ENCODE measurements at places on chromosomes 16 and 17. TPM values are rescaled to one million over a fixed set of nuclear protein-coding genes. Genes with fewer than 3 reads are reported as not detected.

KRT20 gene
- total RNA-seq: not detected

NOB1 gene
- 95.2 TPM for total RNA-seq

NETO2 gene
- total RNA-seq: 9.2 TPM

ZNF385C gene
- not detected for total RNA-seq

FBXL16 gene
- 7.7 TPM for total RNA-seq

RPL19 gene
- 2,689 TPM for total RNA-seq

IRX6 gene
- total RNA-seq: not detected

CASKIN1 gene
- total RNA-seq: 0.36 TPM

- peaks cover 26% of the 10 kb centered on the region for H3K36me3 ChIP-seq
- no peaks in the 10 kb centered on the region for H3K27me3 ChIP-seq
- H3K27ac ChIP-seq: no peak overlapping the region
- no peak overlapping the region for H3K4me3 ChIP-seq
- H3K4me1 ChIP-seq: peaks cover 6% of the 10 kb centered on the region
Observed at GRCh38 chr16:31082368-31083045, 6.2 kb downstream of the PRSS53 start.

DNA sequence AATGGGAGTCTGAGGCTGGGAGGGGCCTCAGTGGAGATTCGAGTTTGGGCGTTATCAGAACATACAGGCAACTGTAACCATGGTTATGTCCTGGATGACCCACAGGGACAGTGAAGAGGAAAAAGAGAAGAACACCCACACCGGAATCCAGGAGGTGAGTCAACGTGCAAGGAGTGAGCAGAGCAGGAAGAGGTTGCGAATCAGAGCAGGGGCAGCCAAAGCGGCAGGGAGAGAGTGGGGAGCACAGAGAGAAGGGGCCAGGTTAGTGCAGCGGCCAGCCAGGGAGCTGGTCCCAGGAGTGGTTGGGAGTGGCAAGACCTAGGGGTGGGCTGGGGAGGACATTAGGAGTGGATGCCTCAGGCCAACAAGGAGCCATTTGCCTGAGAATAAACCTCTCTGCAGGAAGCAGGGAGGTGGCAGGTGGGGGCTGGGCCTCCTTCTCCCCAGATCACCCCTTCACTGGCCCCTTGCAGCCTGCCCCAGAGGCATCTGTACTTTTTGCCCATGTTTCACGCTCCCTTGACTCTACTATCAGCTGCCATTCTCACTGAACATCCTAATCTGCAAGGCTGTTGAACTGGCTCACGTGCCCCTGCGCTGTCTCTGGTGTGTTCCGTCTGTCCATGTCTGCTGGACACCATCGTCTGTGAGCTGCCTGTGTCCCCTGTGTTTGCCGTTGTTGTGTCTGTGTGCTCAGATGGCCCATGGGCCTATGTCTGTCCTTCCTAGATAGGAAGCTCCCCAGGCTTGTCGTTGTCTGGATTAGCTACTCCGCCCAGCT, 5.1 kb downstream of the KRT13 start:
- H3K27me3 ChIP-seq: no peaks in the 10 kb centered on the region
- H3K4me1 ChIP-seq: peaks cover 12% of the 10 kb centered on the region
- no peak overlapping the region for H3K4me3 ChIP-seq
- H3K36me3 ChIP-seq: no peaks in the 10 kb centered on the region

DNA sequence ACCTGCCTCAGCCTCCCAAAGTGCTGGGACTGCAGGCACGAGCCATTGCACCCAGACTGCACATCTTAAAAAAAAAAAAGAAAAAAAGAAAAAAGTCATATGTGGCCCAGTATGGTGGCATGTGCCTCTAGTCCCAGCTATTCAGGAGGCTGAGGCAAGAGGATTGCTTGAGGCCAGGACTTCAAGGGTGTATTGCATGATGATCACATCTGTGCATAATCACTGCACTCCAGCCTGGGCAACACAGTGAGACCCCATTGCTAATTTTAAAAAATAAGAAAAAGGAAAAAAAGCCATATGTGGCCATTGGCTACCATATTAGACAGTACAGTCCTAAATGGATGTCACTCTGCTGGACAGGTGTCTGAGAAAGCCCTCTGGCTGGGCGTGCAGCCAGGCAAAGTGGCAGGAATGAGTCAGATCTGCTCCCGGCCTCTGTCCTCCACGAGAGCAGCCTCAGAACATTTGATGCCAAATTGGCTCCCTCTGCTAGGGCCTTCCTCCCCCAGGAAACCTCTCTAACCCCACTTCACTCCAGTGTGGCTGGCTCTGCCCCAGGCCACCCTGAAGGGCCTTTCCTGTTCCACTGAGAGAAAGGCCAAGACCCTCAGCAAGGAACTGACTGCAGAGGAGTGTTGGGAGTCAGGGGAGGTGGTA, 14.7 kb downstream of the CA7 start:
- no peak overlapping the region for H3K27ac ChIP-seq

DNA sequence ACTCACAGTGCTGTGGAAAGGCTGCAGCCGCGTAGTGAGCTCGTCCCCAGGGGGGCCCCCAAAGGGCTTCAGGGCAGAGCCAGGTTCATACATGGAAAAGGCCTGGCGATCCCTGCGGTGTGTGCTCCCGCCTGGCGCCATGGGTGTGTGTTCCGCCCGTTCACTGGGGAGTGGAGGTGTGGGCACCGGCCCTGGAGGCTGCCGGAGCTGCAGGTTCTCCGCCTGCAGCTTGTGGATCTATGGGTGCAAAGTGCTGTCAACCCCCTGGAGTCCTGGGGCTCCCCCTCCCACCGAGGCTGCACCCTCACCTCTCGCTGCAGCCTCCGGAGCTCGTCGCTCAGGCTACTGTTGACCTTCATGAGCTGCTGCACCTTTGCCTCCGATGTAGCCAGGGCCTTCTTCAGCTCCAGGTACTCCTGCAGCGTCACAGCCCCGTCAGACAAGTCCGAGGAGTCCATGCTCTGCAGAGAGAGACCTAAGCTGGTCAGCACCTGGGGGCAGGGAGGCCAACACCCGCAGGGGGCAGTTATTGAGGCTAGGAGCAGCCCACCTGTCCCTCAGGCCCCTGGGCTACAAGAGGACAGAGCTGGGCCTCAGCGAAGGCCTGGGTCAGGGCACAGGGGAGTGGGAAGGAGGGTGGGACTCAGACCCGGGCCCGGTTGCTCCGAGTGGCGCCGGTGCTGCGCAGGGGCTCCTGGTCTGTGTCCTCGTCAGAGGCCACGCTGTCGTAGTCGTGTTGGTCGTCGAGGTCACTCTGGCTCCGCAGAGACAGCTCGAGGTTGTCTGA, 7.9 kb downstream of the TP53I13 start:
- no peak overlapping the region for H3K27ac ChIP-seq
- H3K4me3 ChIP-seq: no peak overlapping the region
- H3K27me3 ChIP-seq: no peaks in the 10 kb centered on the region
- H3K4me1 ChIP-seq: peaks cover 11% of the 10 kb centered on the region

DNA sequence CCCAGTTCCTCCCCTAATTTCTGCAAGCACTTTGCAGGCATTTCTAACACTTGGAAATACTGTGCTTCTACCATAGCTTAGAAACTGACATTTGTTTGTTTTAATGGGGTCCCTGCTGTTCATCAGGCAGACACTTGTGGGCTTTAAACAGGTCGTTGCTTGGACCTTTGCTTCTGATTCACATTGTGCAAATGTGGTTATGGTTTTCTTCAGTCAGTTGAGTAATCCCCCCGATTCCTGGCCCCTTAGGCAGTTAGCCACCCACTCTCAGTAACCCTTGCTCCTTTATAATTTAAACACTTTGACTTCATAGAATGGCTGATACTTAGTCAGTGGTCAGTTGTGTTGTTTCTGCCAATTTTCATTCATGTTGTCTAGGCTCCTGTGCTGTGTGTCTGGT, 39.4 kb downstream of the SLC47A1 start:
- no peak overlapping the region for H3K4me3 ChIP-seq
- no peak for DNase-seq
- H3K36me3 ChIP-seq: no peaks in the 10 kb centered on the region
- no peaks in the 10 kb centered on the region for H3K4me1 ChIP-seq
- H3K27me3 ChIP-seq: peaks cover 8% of the 10 kb centered on the region

GRCh38 chr17:17206124-17206912, at the start of gene PLD6:
Gene PLD6, minus strand, starts transcription at chr17:17206333. Its CDS starts 47 bp downstream, at chr17:17206286.
- no peaks in the 10 kb centered on the region for H3K27me3 ChIP-seq
- peak within 1 kb of the TSS; percentile 90 for H3K4me3 ChIP-seq
- H3K27ac ChIP-seq: peak within 1 kb of the TSS; percentile 91

DNA sequence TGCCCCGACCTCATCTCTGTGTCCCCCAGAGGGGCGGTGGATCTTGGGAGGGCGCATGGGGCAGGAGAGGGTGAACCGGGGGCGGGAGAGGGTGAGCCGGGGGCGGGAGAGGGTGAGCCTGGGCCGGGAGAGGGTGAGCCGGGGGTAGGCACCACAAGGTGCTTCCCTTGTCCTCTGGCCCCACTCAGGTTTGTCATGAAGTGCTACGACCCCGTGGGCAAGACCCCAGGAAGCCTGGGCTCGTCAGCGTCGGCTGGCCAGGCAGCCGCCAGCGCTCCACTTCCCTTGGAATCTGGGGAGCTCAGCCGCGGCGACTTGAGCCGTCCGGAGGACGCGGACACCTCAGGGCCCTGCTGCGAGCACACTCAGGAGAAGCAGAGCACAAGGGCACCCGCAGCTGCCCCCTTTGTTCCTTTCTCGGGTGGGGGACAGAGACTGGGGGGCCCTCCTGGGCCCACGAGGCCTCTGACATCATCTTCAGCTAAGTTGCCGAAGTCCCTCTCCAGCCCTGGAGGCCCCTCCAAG, 18.9 kb downstream of the ASPSCR1 start:
- DNase-seq: no peak
- no peaks in the 10 kb centered on the region for H3K27me3 ChIP-seq
- no peak overlapping the region for H3K27ac ChIP-seq
- no peak overlapping the region for H3K4me3 ChIP-seq

DNA sequence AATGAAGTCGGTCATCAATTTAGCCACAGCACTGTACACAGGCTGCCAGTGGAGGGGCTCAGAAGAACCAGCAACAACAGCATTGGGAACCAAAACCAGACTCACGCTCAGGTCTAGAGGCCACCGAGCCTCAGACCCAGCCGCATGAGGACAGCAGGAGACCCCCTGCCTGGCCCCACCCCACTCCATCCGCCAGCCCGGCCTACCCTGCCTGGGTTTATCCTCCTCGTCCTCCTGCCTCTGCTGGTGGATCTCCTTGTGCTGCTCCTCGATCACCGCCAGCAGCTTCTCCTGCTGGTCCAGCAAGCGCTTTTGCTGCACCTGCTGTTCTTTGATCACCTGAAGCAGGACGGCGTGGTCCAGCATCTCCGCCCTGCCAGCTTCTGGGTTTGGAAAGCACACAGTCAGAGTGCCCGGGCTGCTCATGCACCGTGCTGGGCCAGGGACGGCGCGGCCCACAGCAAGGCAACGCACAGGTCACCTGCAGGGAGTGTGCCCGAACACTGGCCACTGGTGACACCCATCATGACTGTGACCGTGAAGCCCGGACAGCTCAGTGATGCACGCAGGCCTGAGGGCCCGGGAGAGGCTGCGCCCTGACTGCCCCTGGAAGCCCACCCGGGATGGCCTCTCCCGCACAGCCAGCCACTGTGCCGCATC, 7.7 kb downstream of the NDUFAF8 start:
- no peaks in the 10 kb centered on the region for H3K27me3 ChIP-seq
- DNase-seq: no peak
- peaks cover 11% of the 10 kb centered on the region for H3K4me1 ChIP-seq
- H3K36me3 ChIP-seq: peaks cover 4% of the 10 kb centered on the region

DNA sequence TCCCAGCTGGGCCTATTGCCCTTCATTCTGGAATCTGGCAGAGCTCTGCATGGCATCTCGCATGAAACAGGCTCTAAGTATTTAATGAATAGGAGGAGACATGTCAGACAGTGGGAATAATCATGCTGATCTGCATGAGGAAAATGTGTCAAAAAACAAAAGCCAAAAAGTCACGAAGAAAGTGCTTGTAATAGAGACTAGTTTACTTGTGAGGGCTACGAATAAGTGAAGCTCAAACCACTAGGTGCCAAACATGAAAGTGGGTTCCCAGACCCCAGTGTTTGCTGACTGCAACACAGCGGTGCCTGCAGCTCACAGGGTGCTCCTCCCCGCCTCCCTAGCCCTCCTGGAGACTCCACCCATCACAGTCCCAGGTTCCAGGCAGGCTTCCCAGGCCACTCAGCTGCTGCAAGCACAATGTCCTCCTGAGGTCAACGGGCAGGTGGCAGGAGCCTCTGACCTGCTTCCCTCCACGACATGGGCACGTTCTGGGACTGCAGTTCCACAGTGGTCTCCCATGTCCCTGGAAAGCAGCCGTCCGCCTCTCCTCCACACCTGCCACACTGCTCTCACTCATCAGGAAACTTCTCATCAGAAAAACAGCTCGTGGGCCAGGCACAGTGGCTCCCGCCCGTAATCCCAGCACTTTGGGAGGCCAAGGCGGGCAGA, 96.5 kb downstream of the ANKRD11 start:
- H3K27ac ChIP-seq: no peak overlapping the region
- H3K4me1 ChIP-seq: peaks cover 64% of the 10 kb centered on the region
- peaks cover 17% of the 10 kb centered on the region for H3K36me3 ChIP-seq
- no peaks in the 10 kb centered on the region for H3K27me3 ChIP-seq
- no peak overlapping the region for H3K4me3 ChIP-seq

GRCh38 chr16:56683424-56684172, 1.3 kb downstream of the MT1X start:
- no peak for DNase-seq
- peak overlapping the region; percentile 91 for H3K4me3 ChIP-seq
- no peaks in the 10 kb centered on the region for H3K27me3 ChIP-seq
- peaks cover 10% of the 10 kb centered on the region for H3K36me3 ChIP-seq
- H3K4me1 ChIP-seq: peaks cover 22% of the 10 kb centered on the region

DNA sequence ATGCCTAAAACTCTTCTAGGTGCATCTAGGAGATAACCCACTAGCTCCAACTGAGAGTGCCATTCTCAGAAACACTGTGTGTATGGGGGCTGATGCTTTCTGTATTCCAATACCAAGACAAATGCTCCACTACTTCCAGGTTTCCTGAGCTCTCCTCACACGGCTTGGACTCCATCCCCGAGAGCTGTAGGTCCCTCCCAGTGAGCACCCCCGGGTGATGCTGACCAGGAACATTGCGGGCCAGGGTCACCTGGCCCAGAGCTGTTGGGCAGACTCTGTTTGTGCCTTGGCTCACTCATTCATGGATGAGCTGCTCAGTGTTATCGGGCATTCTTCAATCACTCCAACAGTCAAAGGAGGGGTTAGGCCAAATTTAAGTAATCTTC, 7.0 kb downstream of the CUEDC1 start:
- H3K4me1 ChIP-seq: peaks cover 34% of the 10 kb centered on the region
- H3K27ac ChIP-seq: no peak overlapping the region
- H3K27me3 ChIP-seq: peaks cover 9% of the 10 kb centered on the region
- no peaks in the 10 kb centered on the region for H3K36me3 ChIP-seq
- no peak overlapping the region for H3K4me3 ChIP-seq
- no peak for DNase-seq

DNA sequence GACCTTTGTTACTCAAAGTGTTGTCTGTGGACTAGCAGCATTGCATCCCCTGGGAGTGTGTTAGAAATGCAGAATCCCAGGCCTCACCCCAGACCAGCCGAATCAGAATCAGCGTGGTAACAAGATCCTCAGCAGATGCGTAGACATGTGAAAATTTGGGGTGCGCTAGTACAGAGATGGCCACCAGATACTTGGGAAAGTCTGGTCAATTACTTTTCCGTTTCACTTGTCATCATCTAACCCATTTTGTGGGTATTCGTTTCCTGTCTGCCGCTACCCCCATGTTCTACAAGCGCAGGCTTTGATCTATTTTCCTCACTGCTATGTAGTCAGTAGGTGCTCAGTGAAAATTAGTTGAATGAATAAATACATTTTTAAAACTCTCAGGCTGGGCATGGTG, 33.1 kb upstream of the HERPUD1 start:
- H3K4me1 ChIP-seq: peaks cover 16% of the 10 kb centered on the region
- H3K4me3 ChIP-seq: no peak overlapping the region
- H3K36me3 ChIP-seq: no peaks in the 10 kb centered on the region
- peak; percentile 13 for DNase-seq
- no peak overlapping the region for H3K27ac ChIP-seq

GRCh38 chr16:59198487-59198886, 464.4 kb upstream of the GOT2 start:
- H3K27me3 ChIP-seq: no peaks in the 10 kb centered on the region
- no peak for DNase-seq
- no peak overlapping the region for H3K4me3 ChIP-seq
- no peak overlapping the region for H3K27ac ChIP-seq
- no peaks in the 10 kb centered on the region for H3K4me1 ChIP-seq
- H3K36me3 ChIP-seq: no peaks in the 10 kb centered on the region
